ENCODE measurements at places on chromosomes 4 and X.
A peak's percentile ranks its signal among the peaks of the same experiment; 100 is the strongest.

DNA sequence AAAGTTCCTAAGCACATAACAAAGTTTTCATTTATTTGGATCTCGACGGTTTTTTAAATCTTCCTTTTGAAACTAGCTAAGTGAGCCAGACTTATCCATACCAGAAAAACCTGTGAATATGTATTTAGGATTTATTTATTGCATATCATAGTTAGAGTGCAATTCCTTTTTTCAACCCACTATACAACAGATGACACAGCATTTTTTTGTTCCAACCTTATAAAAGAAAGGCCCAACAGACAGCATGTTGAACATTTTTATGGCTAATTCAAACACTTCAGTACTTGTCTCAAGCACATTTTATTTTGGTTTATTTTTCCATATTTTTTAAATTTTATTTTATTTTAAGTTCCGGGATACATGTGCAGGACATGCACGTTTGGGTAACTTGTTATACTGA lies 15.1 kb upstream of the RNF128 start:
- DNase-seq = no peak

DNA sequence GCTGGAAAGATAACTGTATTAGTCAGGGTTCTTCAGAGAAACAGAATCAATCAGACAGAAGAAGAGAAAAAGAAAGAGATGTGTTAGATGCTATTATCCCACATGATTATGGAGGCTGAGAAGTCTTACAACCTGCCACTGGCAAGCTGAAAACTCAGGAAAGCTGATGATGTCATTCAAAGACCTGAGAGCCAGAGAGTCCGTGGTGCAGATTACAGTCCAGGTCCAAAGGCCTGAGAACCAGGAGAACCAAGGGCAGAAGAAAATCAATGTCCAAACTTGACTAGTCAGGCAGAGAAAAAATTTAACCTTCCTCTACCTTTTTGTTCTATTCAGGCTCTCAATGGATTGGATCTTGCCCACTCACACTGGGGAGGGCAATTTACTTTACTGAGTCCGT lies 172.5 kb downstream of the QDPR start:
- no peak for DNase-seq

GRCh38 chrX:136747003-136747986 lies 33.4 kb downstream of the ARHGEF6 start:
- peak; percentile 66 for DNase-seq

DNA sequence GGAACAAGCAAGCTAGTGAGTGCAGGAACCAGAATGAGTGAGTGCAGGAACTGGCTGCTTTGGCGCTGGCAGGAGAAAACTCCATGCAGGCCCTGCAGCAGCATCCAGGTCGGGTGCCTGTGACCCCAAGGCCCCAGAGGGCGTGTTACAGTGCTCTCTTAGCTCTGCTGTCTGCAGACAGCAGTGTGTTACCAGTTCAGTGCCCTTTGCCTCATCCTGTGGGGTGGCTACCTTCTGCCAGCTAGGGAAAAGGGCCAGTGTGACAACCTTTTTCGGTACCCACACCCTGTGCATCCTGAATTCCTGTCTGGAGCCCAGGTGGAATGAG lies 202.3 kb upstream of the SMIM31 start:
- DNase-seq = no peak

DNA sequence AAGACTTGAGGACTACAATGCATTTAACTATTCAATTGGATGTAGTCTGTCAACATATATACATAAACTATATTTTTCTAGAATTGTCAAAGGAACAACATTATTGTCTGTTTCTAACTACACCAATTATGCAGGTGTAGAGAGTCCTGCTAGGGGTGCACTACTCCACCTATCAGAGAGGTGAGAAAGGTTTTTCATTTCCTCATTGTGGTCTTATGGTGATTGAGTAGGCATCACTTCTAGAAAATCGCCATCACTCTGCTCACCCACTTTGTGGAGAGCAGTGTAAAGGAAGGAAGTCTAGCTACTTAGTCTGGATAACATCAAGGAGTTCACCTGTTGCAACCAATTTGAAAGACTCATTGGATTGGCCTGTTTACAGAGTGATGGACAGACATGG lies 4.4 kb upstream of the ADH1C start:
- no peak for DNase-seq

- peak; percentile 15 for DNase-seq
These were observed 658 bp downstream of the ATP6AP2 start for GRCh38 chrX:40581336-40581920.

GRCh38 chr4:147865926-147866325 lies 134.0 kb downstream of the ARHGAP10 start:
- no peak for DNase-seq

DNA sequence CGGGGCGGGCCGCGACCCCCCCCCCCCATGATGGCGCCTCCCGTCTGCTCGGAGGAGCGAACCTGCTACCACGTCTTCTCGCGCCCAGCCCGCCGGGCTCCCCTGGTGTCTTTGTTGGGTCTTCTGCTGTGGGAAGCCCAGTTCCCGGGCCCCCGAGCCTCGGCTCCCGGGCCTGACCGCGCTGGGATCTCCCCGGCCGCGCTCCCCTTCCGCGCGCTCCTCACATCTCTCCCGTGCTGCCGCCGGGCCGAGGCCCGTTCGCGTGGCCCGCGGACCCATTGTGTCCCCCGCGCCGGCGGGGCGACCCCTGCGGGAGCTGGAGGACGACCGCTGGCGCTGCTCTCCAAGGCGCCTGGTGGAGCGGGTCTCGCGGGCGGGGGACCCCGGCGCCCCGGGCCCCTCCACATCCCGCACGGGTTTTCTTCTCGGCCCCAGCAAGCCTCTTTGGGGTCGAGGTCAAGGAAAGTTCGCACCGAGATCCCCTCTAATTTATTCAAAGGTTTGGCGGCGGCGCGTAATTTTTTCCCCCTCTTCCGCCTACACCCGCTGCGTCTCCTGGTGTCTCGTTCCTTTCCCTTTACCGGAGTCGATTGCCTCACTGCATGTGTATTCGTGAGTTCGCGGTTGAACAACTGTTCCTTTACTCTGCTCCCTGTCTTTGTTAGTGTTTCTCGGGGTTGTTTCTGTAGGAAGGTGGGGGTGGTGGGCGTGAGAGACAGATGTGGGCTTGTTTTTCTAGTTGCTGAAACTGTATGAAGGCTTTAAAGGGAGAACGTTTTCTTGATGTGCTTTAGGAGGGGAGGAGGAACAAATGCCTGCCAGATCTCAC lies 770 bp downstream of the SMAD1 start:
- peak; percentile 89 for DNase-seq

DNA sequence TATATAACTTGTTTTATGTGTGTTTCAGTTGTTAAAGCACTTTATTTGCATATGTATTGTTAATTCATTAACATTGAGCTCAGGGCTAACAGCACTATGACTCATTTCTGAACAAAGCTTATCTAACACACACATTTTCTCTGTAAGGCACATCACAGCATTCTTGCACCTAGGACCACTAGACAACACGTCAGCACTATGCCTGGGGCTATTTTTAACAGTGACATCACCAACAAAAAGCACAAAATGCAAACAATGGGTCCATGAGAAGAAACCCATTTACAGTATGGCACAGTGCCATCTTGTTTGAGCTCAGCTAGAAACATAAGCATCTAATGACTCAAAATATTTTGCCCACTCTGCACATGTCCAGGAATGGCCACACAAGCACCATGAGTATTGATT lies 124.4 kb downstream of the RELL1 start:
- DNase-seq = no peak

All from activated CD8-positive, alpha-beta T cell treated with anti-CD3 and anti-CD28 coated beads for 36 hours (primary cell).